ENCODE measurements at places on chromosomes 2 and 18. TPM values are rescaled to one million over a fixed set of nuclear protein-coding genes. Genes with fewer than 3 reads are reported as not detected.
A peak's percentile ranks its signal among the peaks of the same experiment; 100 is the strongest.

DNA sequence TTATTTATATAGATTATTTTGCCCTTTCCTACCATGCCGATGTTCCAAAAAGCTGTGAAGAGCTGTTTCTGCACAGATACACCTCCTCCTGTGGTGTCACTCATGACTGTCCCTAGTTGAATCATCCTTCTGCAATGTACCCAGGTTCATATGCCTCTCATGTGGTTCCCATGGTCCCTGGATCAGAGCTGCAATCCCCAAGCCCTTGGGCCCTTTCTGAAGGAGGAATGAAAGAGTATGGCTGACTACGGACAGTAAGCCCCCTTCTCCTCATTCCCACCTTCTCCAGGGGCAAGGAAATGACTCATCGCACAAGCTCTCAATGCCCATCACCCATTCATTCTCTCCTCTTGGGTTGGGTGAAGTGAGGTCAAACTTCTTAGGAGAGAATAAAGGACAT is 63.9 kb upstream of the ACVR1 start:
- no peak for DNase-seq

Gene HADHB
- total RNA-seq = 121 TPM

Gene HOXD13
- not detected for total RNA-seq

DNA sequence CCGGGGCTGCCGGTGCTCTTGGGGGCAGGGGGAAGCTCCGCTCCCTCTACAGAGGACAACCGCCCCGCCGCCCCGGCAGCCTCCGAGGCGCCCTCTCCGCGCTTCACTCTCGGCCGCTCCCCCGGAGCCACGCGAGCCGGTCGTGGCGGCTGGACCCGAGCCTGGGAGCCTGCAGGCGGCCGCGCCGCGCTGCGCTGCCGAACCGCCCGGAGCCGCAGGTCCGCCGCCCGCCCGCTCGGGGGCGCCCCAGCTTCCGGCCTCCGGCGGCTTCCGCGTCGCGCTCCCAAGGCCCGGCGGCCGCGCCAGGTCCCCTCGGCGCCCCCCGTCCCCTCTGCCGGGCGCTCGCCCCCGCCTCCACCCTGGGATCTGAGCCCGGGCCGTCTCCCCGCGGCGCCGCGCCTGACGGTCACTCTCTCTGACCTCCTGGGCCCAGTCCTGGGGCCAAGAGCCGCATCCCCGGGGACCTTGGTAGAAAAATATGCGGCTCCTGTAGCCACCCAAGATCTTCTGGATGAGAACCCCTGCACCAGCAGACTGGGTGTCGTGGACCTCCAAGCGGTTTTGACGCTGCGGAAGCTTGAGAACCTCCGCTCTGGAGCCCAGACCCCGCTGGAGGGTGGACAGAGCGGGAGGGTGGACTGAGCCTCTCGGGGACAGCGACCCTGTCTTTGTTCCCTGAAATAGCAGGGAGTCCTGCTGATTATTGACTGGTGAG is 44.3 kb downstream of the SERTAD2 start:
- no peak for DNase-seq

Gene TMEFF2
- not detected for total RNA-seq

DNA sequence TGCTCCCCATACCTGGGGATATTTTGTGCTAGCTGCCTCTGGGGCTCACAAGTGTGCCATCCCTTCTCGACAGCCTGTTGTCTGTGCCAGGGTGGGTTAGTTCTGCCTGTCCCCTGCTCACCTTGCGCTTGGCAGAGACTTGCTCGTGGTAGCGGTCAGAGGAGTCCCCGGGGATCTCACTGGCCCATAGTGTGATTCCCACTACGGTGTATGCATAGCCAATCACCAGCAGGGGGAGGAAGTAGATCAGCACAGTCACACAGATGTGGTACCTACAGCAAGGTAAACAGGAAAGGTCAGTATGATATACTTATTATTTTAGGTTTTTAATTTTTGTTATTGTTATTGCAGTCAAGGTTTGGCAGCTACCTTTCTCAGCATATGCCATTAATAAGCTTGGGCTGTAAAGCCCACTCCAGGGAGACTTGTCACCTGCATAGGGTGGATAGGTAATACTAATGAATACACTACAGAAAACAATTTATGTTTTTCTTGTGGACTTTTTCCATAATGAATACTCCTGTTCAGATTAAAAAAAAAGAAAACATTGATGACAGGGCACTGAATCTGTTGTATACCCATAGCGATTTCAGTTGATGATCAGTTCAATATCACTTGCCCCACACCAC is 95.2 kb downstream of the POLE4 start:
- DNase-seq = no peak

- DNase-seq = no peak
Measured at GRCh38 chr2:237752761-237753165, 45.8 kb upstream of the RBM44 start.

Gene KCNF1
- total RNA-seq = not detected

DNA sequence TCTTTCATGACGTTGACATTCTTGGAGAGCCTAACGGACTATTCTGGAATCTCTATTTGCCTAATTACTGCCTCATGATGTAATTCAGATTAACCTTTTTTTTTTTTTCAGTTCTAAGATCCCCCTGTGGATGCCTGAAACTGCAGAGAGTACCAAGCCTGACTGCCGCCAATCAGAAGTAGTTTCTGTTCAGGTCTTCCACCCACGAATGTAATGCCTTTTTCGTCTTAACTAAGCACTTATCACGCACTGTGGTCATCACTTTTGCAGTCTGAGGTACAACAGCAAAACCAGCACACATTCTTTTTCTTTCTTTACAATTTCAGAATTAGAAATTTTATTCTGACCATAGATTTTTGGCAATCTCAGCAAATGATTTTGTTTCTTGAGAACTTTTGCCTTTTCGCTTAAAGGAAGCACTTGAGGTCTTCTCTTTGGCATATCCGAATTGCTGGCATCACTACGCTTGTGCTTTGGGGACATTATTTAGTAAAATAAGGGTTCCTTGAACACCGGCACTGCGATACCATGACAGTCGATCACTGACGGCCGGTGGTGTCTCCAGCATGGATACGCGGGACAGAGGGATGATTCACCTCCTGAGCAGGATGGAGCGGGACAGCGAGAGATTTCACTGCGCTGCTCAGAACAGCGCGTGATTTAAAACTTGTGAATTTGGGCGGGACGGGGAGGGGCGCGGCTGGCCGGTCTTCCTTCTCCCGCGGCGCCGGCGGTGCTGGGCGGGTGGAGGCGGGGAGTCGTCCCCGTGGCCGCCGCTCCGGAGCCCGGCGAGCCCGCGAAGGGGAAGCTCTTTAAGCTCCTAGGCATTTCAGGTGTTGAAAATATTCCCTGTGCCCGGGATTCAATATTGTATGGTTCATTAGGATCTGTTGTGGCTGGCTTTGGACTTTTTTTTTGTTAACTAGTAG is 32.0 kb upstream of the GPR55 start:
- no peak for DNase-seq

Gene SPOPL
- 15.9 TPM for total RNA-seq

- no peak for DNase-seq
Measured at GRCh38 chr2:43424262-43425207, 171.3 kb downstream of the THADA start.

Gene DSC3
- total RNA-seq = 11.4 TPM

DNA sequence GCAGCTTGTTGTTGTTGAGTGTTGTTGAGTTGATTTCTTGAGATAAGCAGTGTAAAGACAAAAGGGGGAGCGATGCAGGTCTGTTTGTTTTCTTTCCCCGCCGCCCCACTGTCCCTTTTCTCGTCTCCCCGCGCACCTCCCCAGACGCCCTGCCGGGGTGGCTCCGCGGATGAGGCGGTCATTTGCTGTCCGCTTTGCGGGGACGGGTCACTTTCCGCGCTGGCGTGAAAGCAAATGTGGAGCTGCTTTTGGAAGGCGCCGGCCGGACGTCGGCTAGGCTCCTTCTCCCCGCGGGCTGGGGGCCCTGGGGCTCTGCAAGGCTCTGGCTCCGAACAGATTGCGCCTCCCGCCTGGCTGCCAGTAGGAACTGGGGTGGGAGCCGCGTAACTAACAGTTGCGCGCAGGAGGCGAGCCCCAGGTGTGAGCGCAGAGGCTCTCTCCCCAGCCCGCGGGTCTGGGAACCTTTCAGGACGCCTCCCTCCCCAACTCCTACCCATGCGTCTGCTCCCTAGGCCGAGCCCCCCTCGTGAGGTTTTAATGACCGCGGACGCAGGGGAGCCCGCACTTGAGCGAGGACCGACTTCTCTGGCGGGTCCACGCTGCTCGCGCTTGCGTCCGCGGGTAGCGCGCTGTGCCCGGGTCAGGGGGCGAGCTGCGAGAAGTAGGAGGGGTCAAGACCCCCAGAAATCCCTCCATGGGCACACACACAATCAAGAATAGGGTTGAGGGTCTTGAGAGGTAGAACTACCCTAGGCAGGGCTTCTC is 146.6 kb downstream of the MEIS1 start:
- DNase-seq = no peak

DNA sequence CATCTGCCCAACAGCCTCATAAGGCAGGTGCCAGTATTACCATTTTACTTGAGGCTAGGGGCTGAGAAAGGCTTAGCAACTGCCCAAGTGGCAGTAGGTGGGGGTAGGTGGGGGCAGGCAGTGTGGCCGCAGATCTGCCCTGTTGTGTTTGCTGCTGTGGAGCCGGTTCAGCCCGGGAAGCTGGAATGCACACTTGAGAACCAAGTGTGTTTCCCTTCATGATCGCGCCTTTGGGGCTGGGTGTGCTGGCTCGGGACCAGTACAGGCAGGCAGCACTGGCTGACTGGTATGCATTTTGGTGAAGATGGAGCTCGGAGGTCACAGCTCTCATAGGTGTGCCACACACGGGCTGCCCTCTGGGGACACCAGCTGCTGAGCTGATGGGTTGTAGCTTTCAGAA is 85.1 kb downstream of the CABLES1 start:
- no peak for DNase-seq

DNA sequence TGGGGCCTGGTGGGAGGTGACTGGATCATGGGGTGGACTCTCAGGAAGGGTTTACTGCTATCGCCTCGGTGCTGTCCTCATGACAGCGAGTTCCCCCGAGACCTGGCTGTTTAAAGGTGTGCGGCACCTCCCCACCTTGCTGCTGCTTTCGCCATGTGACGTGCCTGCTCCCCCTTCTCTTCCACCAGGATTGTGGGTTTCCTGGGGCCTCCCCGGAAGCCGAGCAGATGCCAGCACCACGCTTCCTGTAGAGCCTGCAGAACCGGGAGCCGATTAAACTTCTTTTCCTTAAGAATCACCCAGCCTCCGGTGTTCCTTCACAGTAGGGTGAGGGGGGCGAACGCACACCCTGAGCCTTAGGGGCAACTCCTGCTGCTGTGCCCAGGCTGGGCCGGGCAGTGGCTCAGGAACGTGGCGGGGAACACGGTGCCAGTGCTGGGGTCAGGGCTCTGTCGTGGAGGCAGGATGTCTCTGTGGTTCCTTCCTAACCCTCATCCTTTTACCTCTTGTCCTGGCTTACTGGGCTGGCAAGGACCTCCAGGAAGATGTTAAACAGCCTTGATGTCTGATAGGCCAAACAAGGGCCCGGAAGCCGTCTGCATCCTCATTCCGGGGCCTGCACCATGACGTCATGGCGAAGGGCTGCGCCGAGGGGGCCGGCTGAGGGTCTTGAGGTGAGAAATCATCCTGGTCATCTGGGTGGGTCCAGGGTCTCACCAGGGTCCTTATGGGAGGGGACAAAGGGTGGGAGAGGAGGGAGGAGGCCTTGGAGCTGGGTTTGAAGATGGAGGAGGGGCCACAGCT is 12.7 kb downstream of the NEU4 start:
- DNase-seq = peak; percentile 10

- DNase-seq = no peak
Measured at GRCh38 chr2:79620679-79621078, 107.8 kb downstream of the CTNNA2 start.

Gene ATP6V1B1
- total RNA-seq = 1.2 TPM

Data from tibial nerve (tissue), 4 donors.